ENCODE measurements at places on chromosomes 6 and 20. TPM values are rescaled to one million over a fixed set of nuclear protein-coding genes. Genes with fewer than 3 reads are reported as not detected.

GRCh38 chr6:251920-252319 is 40.4 kb upstream of the DUSP22 start:
- no peak for DNase-seq

Gene CBLN4
- 3.3 TPM for polyA plus RNA-seq

DNA sequence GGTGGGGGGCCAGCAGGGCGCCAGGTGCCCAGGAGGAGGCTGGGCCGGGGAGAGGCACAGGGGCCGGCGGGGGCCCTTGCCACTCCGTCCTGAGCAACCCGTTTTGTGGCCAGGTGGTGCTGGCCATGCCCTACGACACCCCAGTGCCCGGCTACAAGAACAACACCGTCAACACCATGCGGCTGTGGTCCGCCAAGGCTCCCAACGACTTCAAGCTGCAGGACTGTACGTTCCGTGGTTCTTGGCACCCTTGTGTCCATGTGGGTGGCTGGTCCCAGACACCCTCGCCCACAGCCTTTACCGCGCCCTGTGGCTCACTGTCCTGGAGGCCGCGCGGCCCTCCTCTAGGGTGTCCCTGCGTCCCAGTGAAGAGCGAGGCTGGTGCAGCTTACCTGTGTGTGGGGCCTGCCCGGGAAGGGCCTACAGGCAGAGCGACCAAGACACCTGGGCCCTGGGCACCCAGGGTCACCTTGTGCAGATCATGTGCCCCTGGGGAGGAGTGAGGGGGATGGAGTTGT is 28.7 kb downstream of the PYGB start:
- no peak for DNase-seq

DNA sequence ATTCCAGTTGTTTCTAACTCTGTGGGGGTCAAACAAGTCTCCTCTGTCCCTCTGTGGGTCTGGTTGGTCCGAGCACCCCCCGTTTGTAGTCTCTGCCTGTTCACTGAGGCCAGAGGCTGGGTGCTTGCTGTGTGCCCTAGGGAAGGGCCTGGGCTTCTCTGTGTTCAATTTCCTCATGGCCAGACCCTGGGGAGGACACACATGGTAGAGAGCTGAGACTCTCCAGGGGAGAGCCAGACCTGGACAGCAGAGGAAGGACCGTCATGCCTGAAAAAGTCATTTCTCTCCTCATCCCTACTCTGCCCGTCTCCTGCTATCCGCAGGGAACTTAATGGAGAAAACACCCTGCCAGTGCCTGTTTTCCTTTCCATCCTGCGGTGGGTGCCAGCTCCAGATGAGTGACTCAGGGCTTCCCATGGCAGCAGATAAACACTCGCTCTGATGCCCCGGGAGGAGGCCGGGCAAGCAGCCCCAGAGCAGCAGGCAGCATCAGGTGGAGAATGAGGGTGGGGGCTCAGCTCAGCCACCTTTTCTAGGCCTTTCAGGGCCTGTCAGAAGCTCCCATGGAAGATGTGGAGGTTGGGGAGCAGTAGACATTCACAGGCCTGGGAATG is 51.9 kb downstream of the SNAI1 start:
- no peak for DNase-seq

Gene LY6G6D
- polyA plus RNA-seq: not detected

Gene LY6G6F
- polyA plus RNA-seq: 0.21 TPM

Gene TINAG
- polyA plus RNA-seq: 20.5 TPM

GRCh38 chr20:34834459-34834893 is 9.0 kb upstream of the NCOA6 start:
- DNase-seq: peak; percentile 3

DNA sequence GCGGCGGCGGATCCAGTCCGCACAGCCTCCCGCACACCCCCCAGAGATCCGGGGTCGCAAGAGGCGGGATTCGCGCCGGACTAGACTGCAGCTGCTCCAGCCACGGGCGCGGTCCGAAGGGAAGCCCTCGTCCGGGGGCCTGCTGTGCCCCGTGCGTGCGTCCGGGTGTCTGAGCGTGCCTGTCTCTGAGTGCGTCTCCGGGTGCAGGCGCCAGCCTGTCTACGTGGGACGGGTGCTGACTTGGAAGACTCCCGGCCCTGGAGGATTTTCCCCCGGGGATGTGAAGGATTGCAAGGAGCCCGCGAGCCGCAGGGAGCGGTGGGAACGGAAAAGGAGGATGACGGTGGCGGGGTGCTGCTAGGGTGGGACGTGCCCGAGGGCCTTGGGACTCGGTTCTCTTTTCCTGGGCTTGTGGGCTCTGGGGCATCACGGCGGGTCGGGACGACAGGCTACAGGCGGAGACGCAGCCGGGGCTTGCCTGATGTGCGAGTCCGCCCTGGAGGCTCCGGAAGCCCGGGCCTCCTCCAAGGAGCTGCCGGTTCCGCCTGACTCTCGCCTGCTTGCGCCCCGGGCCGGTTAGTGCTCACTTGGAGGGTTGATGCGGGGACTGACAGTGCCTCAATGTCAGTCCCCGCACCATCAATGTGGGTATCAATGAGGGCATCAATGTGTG is 5.7 kb downstream of the MAFB start:
- no peak for DNase-seq

Gene PBOV1
- polyA plus RNA-seq: not detected

Gene CD24
- polyA plus RNA-seq: 929 TPM

GRCh38 chr6:152298848-152299735 is 338.1 kb downstream of the SYNE1 start:
- DNase-seq: no peak

Gene PAK5
- 0.34 TPM for polyA plus RNA-seq

Gene MAS1
- polyA plus RNA-seq: not detected

Gene KIF25
- 0.41 TPM for polyA plus RNA-seq

Gene SLC24A3
- 4.1 TPM for polyA plus RNA-seq

Gene MUC22
- not detected for polyA plus RNA-seq

- peak; percentile 34 for DNase-seq
Measured at GRCh38 chr6:111210194-111210728, 123.0 kb downstream of the SLC16A10 start.

- DNase-seq: no peak
Measured at GRCh38 chr6:139628270-139628669, 253.8 kb upstream of the CITED2 start.

Gene LCA5
- polyA plus RNA-seq: 10.2 TPM

GRCh38 chr6:43715056-43715788 is 27.6 kb upstream of the MRPS18A start:
- DNase-seq: no peak

Gene NKX2-4
- not detected for polyA plus RNA-seq

GRCh38 chr6:20440296-20440695 is 38.6 kb downstream of the E2F3 start:
- no peak for DNase-seq

DNA sequence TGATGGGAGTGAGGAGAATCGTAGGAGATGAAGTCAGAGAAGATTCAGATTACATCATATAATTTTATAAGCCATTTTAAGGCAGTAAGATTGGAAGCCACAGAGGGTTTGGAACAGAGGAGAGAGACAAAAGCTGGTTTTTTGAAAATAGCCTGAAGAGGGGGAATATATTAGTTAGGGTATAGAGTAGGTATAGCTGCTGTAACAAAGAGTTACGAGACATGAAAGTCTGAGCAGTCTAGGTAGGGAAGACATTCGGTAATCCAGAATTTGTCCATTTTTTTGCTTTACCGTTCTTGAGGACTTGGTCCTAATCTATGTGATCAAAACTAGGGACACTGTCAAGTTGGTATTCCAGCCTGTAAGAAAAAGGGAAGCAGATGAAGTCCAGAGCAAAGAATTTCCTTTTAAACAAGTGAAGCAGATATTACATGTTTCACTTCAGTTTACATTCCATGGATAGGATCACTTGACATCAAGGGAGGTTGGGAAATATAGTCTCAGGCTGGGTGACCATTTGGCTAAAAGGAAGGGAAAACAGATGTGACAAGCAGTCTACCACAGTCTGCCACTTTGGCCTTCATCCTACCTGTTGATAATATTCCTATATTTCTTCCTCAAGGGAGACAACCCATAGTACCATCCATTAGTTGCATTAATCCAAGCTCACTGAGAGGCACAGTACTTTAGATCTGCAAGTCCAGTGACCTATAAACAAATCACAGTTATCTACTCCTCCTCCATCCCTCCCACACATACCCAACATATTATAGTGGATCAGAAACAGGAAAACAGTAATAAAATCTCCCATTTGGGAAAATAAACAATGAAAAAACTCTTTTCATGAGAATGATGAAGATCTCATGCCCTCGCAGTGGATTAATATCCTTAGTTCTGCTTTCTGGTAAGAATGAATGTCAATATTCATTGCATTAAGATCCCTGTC is 10.2 kb downstream of the FAM135A start:
- DNase-seq: no peak

- no peak for DNase-seq
Measured at GRCh38 chr20:13202565-13202964, 18.5 kb upstream of the ISM1 start.

DNA sequence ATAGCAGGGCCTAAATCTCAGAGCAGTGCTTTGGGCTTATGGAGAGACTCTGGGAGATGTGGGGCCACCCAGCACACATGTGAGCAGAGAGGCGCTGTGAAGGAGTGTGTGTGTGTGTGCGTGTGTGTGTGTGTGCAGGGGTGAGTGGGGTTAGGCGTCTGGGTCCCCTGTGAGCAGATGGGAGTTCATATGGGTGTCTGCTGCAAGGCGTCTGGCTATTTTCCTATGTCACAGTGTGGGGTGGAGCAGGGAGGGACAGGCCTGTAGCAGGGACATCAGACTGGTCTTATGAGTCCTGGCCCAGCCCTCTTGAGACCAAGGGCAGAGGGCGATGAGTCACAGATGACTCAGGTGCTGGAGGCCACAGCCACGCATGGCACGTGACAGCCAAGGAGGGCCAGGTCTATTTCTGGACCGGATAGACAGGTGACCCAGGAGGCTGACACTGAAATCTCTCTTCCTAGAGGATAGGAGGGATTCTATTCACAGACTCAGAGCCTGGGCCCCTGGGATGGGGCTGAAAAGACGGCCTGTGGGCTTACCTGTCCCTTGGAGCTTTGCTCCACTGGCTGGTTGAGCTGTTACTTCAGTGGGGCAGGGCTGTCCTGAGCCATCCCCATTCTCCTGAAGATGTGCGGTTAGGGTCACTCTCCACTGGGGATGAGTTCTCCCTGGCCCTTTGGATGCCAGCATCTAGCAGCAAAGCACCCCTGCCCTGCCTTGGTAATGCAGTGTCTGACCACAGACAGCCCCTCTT is 28.9 kb downstream of the VEGFA start:
- no peak for DNase-seq

DNA sequence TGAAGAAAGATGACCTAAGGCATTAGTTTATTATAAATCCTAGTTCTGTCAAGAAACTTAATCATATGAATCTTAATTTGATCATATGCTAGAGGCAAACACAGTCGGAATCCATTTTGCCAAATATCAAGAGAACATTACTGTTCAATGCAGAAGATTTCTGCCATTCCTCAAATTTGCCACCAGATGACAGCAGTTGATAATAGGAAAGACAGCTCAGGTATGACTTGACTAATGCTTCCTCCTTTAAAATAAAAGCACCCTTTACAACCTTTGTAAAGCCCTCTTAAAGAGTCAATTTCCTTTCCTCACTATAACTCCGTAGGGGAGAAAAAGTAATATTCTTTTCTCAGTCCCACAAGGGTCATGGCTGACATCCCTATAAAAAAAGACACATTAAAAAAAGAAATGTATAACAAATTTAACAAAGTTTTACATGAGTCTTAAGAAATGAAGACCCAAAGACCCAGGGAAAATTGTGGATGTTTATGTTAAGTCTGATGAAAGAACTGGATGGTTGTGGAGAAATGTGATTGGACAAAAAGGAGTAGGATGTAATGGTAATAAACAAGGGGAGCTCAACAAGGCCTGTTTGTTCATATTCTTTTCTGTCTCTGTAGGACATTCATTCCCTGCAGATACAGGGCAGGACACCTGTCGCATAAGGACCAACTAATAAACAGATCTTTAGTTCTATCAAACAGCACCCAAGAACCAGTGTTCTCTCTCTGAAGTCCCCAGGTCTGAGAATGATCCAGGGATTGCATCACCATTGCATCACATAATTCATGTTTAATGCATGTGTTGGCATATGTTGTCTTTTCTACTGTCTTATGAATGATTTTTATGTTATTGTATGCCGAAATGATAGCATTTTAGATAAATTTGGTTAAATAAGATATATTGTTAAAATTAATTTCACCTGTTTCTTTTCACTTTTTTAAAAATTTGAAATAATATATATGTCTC is 23.0 kb upstream of the IL17A start:
- DNase-seq: no peak

- no peak for DNase-seq
Measured at GRCh38 chr6:41344876-41345275, 9.5 kb downstream of the NCR2 start.

DNA sequence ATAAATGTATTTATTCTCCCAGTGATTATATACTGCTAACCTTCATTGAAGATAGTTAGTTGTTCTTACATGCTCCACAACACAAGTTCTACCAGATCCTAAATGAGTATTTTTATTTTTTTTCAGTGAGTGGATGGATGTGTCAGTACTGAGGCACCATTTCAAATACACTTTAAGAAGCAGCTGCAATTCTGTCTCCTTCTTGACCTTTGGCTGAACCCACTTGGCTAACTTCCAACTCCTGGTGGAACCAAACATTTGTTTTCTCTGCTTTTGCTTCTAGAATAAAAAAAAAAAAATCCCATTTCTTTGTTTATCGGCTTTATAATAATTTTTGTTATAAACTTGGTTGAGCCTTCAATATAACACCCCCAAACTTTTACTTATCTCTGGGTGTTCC is 458.3 kb upstream of the MAP3K7 start:
- no peak for DNase-seq

- no peak for DNase-seq
Measured at GRCh38 chr6:88301256-88301655, 135.1 kb upstream of the CNR1 start.

Gene HLA-DOA
- 5.4 TPM for polyA plus RNA-seq

Gene TRIM15
- 0.13 TPM for polyA plus RNA-seq

GRCh38 chr6:159033160-159034049 is 11.4 kb downstream of the TAGAP start:
- no peak for DNase-seq

- no peak for DNase-seq
Measured at GRCh38 chr6:136093835-136094234, 156.3 kb downstream of the MTFR2 start.

DNA sequence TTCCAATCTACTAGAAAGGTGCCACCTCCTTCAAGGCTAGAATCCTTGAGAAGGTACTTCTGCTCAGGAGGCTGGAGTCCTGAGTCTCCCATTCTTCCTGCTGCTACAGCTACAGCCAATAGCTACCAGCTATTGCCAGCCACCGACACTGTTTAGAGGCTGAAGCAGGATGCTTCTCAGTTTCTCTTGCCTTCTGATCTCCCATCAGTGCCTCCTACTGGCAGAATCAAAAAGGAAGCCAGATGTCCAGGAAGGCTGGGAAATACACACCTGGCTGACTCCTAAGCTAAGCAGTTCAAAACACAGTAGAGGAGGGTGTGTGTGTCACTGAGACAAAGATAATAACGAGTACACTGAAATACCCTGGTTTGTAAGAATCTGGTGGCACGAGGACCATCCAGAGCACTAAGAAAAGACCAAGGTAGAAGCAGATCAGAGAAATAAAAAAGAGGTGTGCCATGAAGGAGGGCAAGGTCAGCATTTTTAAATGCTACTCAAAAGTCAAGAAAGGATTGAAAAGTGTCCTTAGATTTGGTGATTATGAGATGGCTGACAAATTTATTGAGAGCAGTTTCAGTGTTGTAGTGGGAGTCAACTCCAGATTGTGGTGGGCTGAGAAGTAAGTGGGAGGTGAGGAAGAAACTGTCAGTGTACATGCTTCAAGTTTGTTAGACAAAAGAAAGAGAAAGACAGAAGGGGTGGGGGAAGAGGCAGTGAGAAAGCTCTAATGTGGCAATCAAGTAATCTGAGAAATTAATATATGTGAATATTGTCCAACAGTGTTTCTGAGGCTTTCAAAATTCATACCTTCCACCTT is 2.3 kb upstream of the HLA-DMA start:
- no peak for DNase-seq

Gene MOCS3
- 4.5 TPM for polyA plus RNA-seq
